ENCODE measurements at places on chromosomes 4 and X.

GRCh38 chrX:3006495-3006894 lies at the start of gene ARSH:
TSS of gene ARSH (plus strand) at chrX:3006546. CDS start at chrX:3006613, 67 bp downstream.
- no peak for DNase-seq

DNA sequence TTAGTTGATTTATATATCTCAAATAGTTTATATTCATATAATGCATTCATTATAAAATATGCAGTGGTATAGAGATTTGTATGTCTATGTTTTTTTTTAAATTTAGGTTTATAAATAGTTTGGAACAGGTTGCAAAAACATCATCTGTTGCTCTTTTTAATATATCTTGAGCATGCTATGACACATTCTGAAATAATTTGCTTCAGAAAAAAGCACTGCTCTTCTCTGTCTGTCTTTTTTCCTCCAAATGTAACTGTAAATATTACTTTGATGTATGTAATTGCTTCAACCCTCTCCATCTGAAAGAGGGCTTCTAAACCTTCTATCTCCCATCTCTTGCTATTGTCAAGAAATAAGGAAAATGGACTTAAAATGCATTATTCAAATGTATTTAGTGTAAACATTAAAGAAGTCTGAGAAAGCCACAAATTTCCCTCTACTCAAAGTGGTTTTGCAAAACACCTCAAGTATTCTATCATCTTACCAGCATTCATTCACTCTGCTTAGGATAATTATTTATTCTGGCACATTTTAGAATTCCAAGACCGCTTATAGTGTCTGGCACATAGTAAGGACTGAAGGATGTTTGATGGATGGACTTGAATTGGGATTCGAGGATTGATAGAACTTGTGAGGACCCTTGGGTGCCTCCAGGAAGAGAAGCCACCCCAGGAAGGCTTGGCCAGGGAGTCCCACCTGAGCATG lies 87.8 kb downstream of the CLNK start:
- DNase-seq: no peak

- no peak for DNase-seq
Observed at GRCh38 chrX:56343664-56344063, 111.5 kb downstream of the KLF8 start.

GRCh38 chrX:55709735-55710134 lies 7.8 kb upstream of the RRAGB start:
- DNase-seq: no peak

Data from HuH-7.5 (cell line).